Dorsolateral prefrontal cortex (tissue), 122 donors: ENCODE measurements at places on chromosomes 3 and 15. TPM values are rescaled to one million over a fixed set of nuclear protein-coding genes. Genes with fewer than 3 reads are reported as not detected.

- DNase-seq = no peak
These were observed 29.2 kb downstream of the NEO1 start for GRCh38 chr15:73081321-73081958.

- no peak for DNase-seq
These were observed 6.7 kb downstream of the THUMPD3 start for GRCh38 chr3:9369508-9369907.

The GLCE gene
- 26.8 TPM for total RNA-seq

The LRTM1 gene
- total RNA-seq = not detected

- DNase-seq = no peak
These were observed 50.1 kb downstream of the UBE2E2 start for GRCh38 chr3:23253214-23253613.

DNA sequence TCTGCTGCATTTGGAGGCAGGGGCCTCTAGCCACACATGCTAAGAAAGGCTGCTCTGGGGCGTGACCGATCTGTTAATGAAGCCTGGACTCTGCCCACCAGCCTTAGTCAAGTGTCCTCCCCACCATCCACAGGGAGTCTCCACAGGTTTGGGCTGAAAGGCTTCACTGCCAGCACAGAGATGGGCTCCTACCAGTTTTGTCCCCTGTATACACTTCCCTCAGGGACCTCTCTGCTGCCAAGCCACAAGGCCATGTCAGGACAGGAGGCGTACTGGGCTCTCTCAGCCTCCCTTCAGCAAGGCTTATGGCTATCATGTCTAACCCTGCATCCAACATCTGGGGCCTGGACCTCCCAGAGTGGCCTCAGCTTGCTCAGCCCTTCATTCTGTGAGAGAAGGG is 23.5 kb downstream of the KIF9 start:
- DNase-seq = no peak

- DNase-seq = no peak
These were observed 27.6 kb upstream of the NUDT16 start for GRCh38 chr3:131353986-131354385.

The RASL12 gene
- total RNA-seq = 21.8 TPM

The C2CD4B gene
- total RNA-seq = 1.5 TPM

DNA sequence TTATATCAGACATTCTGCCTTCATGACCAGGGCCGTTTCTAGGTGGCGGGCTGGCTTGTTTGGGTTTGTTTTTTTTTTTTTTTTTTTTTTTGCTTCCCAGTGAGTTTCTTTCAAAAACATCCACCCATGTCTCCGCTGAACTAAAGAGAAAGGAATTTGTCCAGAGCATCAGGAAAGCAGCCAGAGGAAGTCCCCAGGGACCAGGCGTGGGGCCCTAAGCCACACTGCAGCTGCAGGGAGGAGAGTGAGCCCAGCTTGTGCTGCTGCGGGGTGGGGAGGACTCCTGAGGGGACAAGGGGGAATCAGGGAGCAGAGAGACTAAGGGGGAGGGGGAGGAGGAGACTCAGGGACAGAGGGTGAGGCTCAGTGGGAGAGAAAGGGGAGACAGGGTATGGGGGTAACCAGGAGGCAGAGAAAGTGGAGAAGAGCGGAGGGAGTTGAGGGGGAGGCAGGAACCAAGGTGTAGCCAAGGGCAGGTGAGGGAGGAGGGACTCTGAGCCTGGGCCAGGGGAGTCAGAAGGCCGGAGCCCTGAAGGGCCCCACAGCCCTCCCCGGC is 49.5 kb downstream of the CYP11A1 start:
- no peak for DNase-seq

DNA sequence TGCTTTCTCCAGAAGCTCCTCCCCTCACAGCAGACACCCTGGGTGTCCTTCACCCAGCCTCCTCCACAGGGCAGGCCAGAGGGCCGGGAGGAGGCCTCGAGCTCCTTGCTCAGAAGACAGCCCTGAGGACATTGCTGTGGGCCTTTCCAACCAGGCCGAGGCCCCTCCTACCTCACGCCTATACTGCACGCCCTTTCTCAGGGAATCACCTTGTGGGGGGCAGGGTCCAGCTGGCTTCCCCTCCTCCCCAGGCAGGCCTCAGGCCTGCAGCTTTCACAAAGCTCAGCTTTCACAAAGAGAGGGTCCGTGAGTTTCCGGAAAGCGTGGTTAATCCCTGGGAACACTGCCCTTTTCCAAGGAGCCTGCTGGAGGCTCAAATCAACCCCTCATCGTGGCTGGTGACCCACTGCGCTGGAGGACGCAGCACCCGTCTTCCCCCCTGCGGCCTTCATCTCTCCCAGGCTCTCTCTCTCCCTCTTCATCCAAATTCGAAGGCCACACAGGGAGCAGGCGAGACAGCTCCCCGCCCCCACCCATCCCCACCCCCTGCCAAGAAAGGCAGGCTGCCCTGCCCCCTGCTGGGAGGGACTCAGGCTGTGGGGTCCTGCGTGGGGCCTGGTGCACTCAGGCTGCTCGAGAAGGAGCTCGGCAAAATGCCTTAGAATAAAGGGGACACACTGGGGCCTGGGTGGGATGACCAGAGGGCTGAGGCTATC is 79.4 kb downstream of the OCA2 start:
- no peak for DNase-seq

- no peak for DNase-seq
These were observed 265.2 kb upstream of the GOLGA6L4 start for GRCh38 chr15:83970295-83970890.

The NGLY1 gene
- total RNA-seq = 34.2 TPM

The TGFBR2 gene
- total RNA-seq = 29.5 TPM

- DNase-seq = no peak
These were observed 379.2 kb downstream of the LPP start for GRCh38 chr3:188533172-188533571.

GRCh38 chr15:77717333-77717990 is 84.8 kb upstream of the LINGO1 start:
- no peak for DNase-seq

The TIGIT gene
- not detected for total RNA-seq

- peak; percentile 55 for DNase-seq
These were observed 24.0 kb downstream of the PLA2G4B start for GRCh38 chr15:41862515-41863116.

DNA sequence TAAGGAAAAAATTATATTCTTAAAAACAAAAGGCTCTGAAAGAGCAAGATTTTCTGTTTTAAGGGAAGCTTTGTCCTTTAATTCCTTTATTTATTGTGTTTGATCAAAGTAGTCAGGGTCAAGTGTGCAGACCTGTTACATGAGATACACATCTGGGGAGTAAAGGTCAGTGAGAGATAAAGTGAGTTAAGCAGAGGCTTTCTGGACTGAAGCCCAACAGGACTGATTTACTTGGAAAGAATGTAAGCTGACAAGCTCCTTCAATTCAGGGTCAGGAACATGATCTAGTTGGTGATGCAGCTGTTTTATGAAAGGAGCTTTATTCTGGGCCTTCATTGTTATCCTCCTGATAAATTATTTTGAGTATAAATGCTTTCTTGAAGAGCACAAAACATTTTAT is 20.7 kb upstream of the OTOL1 start:
- DNase-seq = no peak

GRCh38 chr3:159854500-159855124 is 134.0 kb upstream of the IL12A start:
- no peak for DNase-seq

DNA sequence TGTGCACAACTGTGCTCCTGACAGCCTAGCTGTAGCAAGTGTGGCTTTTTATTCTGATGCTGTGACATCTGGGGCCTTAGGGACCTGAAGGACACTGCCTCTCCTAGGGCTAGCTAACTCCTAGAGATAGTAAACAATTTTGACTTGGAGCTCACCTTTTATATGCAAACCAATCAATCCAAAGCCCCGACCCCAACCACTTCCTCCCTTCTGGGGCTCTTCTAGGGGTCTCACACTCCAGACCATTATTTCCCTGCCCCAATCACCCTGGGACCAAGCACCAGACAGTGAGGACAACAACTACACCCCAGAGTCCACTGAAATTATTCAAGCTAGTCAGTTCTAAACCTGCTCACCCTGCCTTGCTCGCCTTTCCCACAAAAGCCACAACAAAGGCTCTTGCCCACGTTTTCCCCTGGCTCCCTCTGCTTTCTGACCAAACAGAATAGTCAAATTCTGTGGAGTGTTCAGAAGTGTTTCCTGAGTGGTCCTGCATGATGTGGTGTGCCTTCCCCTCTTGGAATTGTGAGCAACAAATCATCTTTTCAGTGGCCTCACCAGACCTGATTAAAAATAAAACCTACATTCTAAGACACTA is 84.2 kb upstream of the WNT5A start:
- no peak for DNase-seq

DNA sequence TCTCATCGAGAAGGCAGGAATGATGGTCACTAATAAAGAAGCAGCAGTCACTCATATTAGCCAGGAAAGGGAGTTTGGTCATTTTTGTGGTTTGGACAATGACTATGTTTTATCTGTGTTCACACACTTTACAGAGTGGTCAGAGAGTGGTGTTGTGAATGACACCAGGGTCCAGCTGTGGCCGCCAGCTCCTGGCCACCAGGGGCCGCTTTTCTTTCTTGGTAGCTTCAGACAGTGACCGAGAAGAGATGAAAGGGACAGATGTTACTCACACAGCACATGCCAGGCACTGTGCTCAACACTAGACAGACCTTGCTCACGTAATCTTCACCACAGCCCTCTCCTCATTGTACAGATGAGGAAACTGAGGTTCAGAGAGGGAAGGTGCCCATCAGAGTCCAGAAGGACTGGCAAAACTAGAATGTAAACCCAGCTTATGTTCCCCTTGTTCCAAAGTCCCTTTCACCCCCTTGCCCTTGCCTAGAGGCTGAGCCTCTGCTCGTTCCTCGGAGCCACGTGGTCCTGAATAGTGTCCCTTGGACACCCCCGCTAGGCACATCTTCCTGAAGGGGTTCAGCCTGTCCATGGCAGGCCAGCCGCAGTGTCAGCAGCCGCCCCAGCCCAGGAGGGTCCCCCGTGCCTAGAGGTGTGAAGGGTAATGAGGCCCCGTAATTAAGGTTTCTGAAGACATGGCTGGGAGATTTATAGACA is 55.6 kb downstream of the CYP11A1 start:
- DNase-seq = no peak

- no peak for DNase-seq
These were observed 24.4 kb downstream of the ONECUT1 start for GRCh38 chr15:52765785-52766184.

- DNase-seq = no peak
These were observed at the start of gene BCL2A1 for GRCh38 chr15:79970624-79971434. Gene BCL2A1, minus strand, starts transcription at chr15:79971196. Its CDS starts 77 bp downstream, at chr15:79971119.

The EPHA3 gene
- total RNA-seq = 5.7 TPM

GRCh38 chr3:129688271-129688895 is 81.9 kb upstream of the PLXND1 start:
- DNase-seq = peak; percentile 84

The AGBL1 gene
- total RNA-seq = 0.89 TPM

The SLC30A4 gene
- total RNA-seq = 15.5 TPM

DNA sequence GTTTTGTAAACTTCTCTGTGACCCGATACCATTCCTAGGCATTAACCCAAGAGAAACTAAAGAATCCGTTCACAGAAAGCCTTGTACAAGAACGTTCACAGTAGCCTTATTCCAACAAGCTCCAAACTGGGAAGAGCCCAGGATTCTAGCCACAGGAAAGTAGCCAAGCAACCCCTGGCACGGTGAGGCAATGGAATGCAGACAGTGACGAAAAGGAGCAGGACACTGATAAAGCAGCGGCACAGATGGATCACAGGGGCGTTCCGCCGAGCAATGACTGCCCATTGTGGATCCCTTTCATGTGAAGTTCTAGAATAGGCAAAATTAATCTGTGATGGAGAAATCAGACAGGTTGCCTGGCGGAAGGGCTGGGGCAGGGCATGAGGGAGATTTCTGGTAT is 198.7 kb upstream of the CHRNA7 start:
- no peak for DNase-seq

GRCh38 chr3:51712038-51712420 is 5.2 kb downstream of the GRM2 start:
- no peak for DNase-seq

- no peak for DNase-seq
These were observed 60.5 kb upstream of the PRR23C start for GRCh38 chr3:139105154-139105702.

DNA sequence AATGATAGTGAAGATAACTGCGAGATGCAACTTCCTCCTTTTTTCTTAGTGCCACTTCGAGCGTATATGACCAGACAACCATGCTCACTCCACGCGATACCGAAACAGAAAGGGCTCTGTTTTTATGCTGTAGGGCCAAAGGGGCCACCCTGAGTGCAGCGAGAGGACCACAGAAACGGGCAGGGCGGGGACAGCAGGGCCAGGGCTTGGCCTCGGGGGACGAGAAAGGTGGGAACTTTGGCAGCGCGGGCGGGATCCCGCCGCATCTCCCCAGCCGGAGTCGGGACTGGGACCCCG is 483 bp downstream of the VPS13C start:
- DNase-seq = peak; percentile 31

- DNase-seq = no peak
These were observed 44.0 kb upstream of the GLCE start for GRCh38 chr15:69116391-69116790.

DNA sequence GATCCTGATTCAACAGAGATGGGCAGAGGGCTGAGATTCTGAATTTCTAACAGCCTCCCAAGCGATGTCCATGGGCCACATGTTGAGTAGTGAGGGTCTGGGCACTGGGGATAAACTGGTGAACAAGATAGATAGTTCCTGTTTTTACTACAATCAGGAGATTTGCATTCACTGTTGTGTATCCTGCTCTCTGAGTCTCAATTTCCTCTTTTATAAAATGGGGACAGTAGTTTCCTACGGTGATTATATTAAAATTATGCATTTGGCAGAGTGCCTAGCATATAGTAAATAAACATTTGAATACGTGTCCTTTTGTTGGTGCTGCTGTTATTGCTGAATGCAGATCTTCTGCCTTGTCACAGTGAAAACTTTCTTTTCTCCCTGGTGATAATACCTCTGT is 102.5 kb downstream of the MYH15 start:
- DNase-seq = no peak

DNA sequence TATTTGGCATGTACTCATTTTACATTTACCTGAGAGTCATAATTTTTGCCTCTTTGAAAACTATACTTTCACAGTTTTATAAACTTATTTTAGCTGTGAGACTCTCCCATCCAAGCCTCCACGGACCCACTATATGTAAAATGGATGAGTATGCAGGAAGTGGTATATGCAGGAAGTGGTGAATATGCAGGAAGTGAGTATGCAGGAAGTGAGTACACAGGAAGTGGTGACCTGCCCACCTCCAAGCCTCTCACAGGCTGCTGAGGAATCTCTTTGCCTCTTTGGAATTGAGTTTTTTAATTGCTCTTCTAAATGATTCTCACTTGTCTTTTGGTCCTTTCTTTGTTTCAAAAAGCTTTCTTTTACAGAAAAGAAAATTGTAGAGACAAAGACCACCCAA is 85.2 kb downstream of the KBTBD8 start:
- DNase-seq = no peak
